ENCODE measurements at places on chromosomes 3 and 15.
A peak's percentile ranks its signal among the peaks of the same experiment; 100 is the strongest.

GRCh38 chr3:377158-377561, 180.6 kb downstream of the CHL1 start:
- H3K4me3 ChIP-seq = peak overlapping the region; percentile 16
- H3K27ac ChIP-seq = no peak overlapping the region
- no peaks in the 10 kb centered on the region for H3K27me3 ChIP-seq

GRCh38 chr3:6471744-6472143, 389.2 kb upstream of the GRM7 start:
- no peaks in the 10 kb centered on the region for H3K4me1 ChIP-seq
- H3K4me3 ChIP-seq = no peak overlapping the region
- H3K27me3 ChIP-seq = no peaks in the 10 kb centered on the region

GRCh38 chr15:37824717-37825382, 109.6 kb upstream of the TMCO5A start:
- H3K36me3 ChIP-seq = no peaks in the 10 kb centered on the region
- peak; percentile 25 for DNase-seq
- no peak overlapping the region for H3K4me3 ChIP-seq

GRCh38 chr3:148763986-148764935, 63.4 kb upstream of the CPB1 start:
- DNase-seq = no peak
- H3K27me3 ChIP-seq = no peaks in the 10 kb centered on the region
- H3K4me1 ChIP-seq = no peaks in the 10 kb centered on the region

GRCh38 chr3:36941162-36941561, 3.7 kb downstream of the TRANK1 start:
- no peak for DNase-seq
- H3K4me3 ChIP-seq = no peak overlapping the region
- H3K36me3 ChIP-seq = no peaks in the 10 kb centered on the region
- H3K27ac ChIP-seq = no peak overlapping the region

DNA sequence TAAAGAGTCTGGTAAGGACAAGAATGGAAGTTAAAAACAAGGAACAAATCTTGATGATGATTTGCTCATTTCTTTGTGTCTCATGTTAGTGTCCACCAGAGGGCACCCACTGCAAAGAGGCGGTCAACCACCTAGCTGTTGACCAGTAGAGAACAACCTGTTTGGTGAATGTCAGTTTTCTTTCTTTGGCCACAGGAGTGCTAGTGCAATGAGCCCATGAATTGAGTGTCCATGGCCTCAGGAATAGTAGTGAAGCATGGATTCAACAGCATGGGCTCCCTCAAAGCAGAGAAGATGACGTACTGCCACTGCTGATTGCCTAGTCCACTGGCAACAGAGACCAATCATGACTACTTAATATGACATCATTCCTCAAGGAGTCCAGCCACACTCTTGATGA, 10.7 kb upstream of the CNTN6 start:
- no peak for DNase-seq
- no peak overlapping the region for H3K27ac ChIP-seq
- no peaks in the 10 kb centered on the region for H3K4me1 ChIP-seq
- no peaks in the 10 kb centered on the region for H3K36me3 ChIP-seq
- no peaks in the 10 kb centered on the region for H3K27me3 ChIP-seq
- H3K4me3 ChIP-seq = no peak overlapping the region

DNA sequence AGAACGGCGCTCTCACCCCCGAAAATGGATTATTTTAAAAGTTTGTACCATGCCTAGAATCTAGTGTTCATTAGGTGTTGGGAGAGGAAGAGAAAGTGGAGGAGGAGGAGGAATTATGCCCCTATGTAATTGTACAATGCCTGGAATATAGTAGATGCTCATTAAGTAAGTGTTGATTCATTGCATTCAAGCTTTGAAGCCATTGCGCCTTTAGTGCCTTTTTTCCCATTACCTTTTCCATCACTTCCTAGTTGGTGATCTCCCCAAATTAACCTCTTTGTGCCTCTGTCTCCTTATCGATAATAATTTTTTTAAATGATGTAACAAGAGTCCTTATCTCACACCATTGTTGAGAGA, 220.7 kb upstream of the PRICKLE2 start:
- H3K27ac ChIP-seq = no peak overlapping the region
- no peaks in the 10 kb centered on the region for H3K36me3 ChIP-seq
- no peak overlapping the region for H3K4me3 ChIP-seq
- peaks cover 3% of the 10 kb centered on the region for H3K4me1 ChIP-seq
- peaks cover 31% of the 10 kb centered on the region for H3K27me3 ChIP-seq
- no peak for DNase-seq

- no peak overlapping the region for H3K27ac ChIP-seq
- H3K36me3 ChIP-seq = no peaks in the 10 kb centered on the region
- no peaks in the 10 kb centered on the region for H3K27me3 ChIP-seq
- DNase-seq = no peak
- H3K4me1 ChIP-seq = peaks cover 5% of the 10 kb centered on the region
These were observed 178.0 kb upstream of the P2RY1 start for GRCh38 chr3:152656972-152657355.

GRCh38 chr3:121660356-121661171, at the start of gene HCLS1:
Gene HCLS1 (minus strand): TSS chr3:121660903. CDS start chr3:121658347, 2,556 bp downstream.
- DNase-seq = no peak
- H3K4me1 ChIP-seq = peaks cover 10% of the 10 kb centered on the region
- H3K27me3 ChIP-seq = no peaks in the 10 kb centered on the region
- no peak within 1 kb of the TSS for H3K4me3 ChIP-seq
- peaks cover 11% of the 10 kb centered on the region for H3K36me3 ChIP-seq

- H3K4me3 ChIP-seq = peak overlapping the region; percentile 7
- no peak for DNase-seq
- H3K4me1 ChIP-seq = peaks cover 17% of the 10 kb centered on the region
- H3K27ac ChIP-seq = peak overlapping the region; percentile 61
- H3K36me3 ChIP-seq = no peaks in the 10 kb centered on the region
These were observed 151.0 kb upstream of the THBS1 start for GRCh38 chr15:39429898-39430357.

DNA sequence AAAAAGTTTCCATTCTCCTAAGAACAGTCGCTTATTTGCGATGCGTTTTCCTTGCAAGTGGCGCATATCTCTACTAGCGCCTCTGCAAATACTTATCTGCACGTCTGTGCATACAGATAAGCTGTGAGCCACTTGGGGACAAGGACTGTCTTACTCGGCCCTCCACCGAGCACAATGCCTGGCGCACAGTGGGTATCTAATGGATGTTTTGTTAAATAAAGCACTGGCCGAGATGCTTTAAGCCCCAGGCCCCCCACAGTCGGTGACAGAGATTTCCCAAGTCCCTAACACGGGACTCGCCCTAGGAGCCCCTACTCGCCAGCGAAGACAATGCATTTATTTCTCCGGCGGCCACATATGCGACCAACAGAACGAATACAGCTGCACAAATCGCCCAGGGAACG, 503 bp downstream of the HLTF start:
- H3K36me3 ChIP-seq = no peaks in the 10 kb centered on the region
- no peaks in the 10 kb centered on the region for H3K4me1 ChIP-seq
- peak overlapping the region; percentile 85 for H3K4me3 ChIP-seq
- H3K27me3 ChIP-seq = no peaks in the 10 kb centered on the region
- no peak for DNase-seq
- no peak overlapping the region for H3K27ac ChIP-seq

- H3K36me3 ChIP-seq = no peaks in the 10 kb centered on the region
- no peak for DNase-seq
- no peak overlapping the region for H3K4me3 ChIP-seq
These were observed 204.1 kb upstream of the SUCLG2 start for GRCh38 chr3:67858492-67858891.

- no peak overlapping the region for H3K27ac ChIP-seq
- no peak for DNase-seq
- H3K27me3 ChIP-seq = no peaks in the 10 kb centered on the region
These were observed 81.8 kb upstream of the MEX3B start for GRCh38 chr15:82127581-82127980.

DNA sequence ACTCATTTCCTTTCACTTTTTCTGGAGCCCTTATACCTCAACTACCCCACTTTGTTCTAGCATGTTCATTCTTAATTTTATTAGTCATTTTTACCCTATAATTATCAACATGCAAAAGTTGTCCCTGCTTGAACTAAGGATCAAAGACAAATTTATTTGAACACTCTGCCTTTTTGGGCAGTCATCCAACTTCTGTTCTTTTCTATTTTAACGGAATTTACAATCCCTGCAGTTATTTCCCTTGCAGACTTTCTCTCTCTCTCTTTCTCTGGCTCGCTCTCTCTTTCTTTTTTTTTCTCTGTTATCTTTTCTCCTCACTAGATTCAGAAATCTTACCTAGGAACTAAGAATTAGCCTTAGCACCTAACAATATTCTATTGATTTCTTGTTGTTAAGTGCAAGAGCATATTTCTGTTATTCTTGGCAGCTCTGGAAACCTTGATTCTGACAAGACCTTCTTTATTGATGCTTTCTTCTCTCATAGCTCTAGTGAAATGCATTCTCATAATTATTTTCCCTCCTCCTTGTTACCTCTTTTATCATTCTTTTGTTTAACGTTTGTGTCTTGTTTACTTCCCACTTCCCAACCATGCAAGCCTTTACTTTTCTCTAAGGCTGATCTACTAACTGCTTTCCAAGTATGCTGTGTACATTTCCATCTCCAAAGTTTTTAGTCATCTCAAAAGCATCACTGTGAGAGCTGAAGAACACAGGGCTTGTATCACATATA, 951.6 kb downstream of the DIPK2A start:
- H3K4me3 ChIP-seq = no peak overlapping the region
- no peaks in the 10 kb centered on the region for H3K36me3 ChIP-seq
- no peaks in the 10 kb centered on the region for H3K4me1 ChIP-seq
- DNase-seq = no peak
- no peak overlapping the region for H3K27ac ChIP-seq

DNA sequence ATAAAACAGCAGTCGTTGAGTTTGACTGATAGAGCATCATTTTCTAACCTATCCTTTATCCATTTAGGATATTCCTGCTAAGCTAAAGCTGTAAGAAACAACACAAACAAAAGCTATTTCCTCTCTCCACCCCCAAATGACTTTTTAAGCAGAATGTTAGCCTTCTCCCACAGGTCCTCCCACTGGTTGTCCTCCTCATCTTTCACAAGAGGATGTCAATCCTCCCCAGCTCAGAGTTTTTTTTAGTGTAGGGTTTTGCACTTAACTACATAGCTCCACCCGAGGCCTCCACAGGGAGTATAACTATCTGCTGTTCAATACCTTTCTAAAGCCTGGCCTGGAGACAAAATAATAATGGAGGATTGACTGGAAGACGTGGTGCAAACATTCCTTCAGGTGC, 7.8 kb downstream of the SETMAR start:
- no peak overlapping the region for H3K27ac ChIP-seq
- peaks cover 2% of the 10 kb centered on the region for H3K36me3 ChIP-seq
- no peak for DNase-seq
- H3K4me3 ChIP-seq = no peak overlapping the region
- H3K27me3 ChIP-seq = no peaks in the 10 kb centered on the region

GRCh38 chr3:133384331-133385027, 15.4 kb upstream of the BFSP2 start:
- peaks cover 18% of the 10 kb centered on the region for H3K27me3 ChIP-seq
- H3K4me3 ChIP-seq = no peak overlapping the region
- no peak for DNase-seq
- H3K4me1 ChIP-seq = peaks cover 20% of the 10 kb centered on the region
- no peak overlapping the region for H3K27ac ChIP-seq
- no peaks in the 10 kb centered on the region for H3K36me3 ChIP-seq

- H3K27me3 ChIP-seq = no peaks in the 10 kb centered on the region
- DNase-seq = no peak
- peaks cover 19% of the 10 kb centered on the region for H3K4me1 ChIP-seq
- H3K4me3 ChIP-seq = peak overlapping the region; percentile 9
- H3K36me3 ChIP-seq = no peaks in the 10 kb centered on the region
- H3K27ac ChIP-seq = no peak overlapping the region
These were observed 3.8 kb downstream of the STT3B start for GRCh38 chr3:31536497-31536896.

DNA sequence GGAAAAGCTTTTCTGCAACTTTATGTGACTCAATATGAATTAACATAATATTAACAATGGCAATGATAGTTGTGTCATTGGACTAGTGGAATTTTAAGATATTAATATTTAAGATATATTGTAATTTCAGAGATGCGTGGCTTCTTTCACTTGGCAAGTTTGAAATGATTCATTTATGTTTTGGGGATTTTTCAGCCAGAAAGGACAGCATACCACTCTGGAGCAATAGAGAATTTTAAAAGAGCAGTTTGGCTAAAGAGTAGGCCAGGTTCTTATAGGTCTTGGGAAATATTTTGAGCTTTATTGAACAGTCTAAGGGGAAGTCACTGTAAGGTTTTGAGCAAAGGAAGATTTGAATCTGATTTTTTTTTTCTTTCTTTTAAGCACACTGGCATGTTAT, 16.5 kb downstream of the GMPS start:
- no peaks in the 10 kb centered on the region for H3K4me1 ChIP-seq
- no peaks in the 10 kb centered on the region for H3K36me3 ChIP-seq
- no peak for DNase-seq
- H3K27ac ChIP-seq = no peak overlapping the region
- H3K27me3 ChIP-seq = no peaks in the 10 kb centered on the region

DNA sequence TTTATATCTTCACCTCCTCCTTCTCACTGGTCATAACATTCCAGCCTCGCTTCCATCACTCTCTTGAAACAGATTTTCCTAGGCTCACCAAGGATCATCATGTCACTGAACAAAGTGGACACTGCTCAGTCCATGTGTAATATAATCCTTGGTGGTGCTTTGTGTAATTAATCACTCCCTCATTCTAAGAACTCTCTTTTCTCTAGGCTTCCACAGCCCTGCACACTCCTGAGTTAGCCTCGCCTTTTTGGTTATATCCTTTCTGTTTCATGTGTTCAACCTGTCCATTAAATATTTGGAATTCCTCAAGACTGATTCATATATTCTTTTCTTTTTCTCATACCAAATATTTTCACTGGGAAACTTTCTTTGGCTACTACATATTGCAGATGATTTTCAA, 440.8 kb downstream of the PYDC2 start:
- H3K4me3 ChIP-seq = no peak overlapping the region
- no peak overlapping the region for H3K27ac ChIP-seq
- H3K27me3 ChIP-seq = no peaks in the 10 kb centered on the region
- peaks cover 2% of the 10 kb centered on the region for H3K4me1 ChIP-seq
- no peak for DNase-seq

GRCh38 chr3:42033741-42034140, 57.4 kb upstream of the TRAK1 start:
- no peak overlapping the region for H3K4me3 ChIP-seq
- H3K36me3 ChIP-seq = peaks cover 3% of the 10 kb centered on the region
- H3K27me3 ChIP-seq = no peaks in the 10 kb centered on the region
- no peak overlapping the region for H3K27ac ChIP-seq

- H3K36me3 ChIP-seq = peaks cover 4% of the 10 kb centered on the region
- peaks cover 12% of the 10 kb centered on the region for H3K4me1 ChIP-seq
- no peaks in the 10 kb centered on the region for H3K27me3 ChIP-seq
- no peak overlapping the region for H3K27ac ChIP-seq
These were observed 65.6 kb upstream of the HEG1 start for GRCh38 chr3:125121246-125122010.

- H3K36me3 ChIP-seq = no peaks in the 10 kb centered on the region
- no peaks in the 10 kb centered on the region for H3K4me1 ChIP-seq
- no peak for DNase-seq
- H3K27ac ChIP-seq = no peak overlapping the region
- H3K4me3 ChIP-seq = no peak overlapping the region
These were observed 68.0 kb upstream of the NAALADL2 start for GRCh38 chr3:174791161-174791560.

Data from keratinocyte (primary cell).